GDM1 (cell line): ENCODE measurements at places on chromosomes 12 and 14.
A peak's percentile ranks its signal among the peaks of the same experiment; 100 is the strongest.

DNA sequence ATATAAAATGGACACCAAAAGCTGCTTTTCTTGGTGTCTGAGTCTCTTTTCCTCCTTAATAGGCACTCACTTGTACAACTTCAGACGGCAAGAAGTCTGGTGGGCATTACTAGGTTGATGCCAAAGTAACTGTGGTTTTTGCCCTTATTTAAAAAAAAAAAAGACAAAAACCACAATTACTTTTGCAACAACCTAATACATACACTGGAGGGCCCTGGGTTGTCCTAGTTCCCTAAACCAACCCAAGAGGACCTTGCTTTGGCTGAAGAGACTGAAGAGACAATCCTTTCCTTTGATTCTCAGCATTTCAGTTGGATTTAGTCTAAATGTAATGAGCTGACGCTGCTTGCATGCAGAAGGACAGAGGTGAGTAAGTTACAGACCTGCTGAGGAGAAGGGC, 16.2 kb upstream of the PLEKHG3 start:
- no peak for DNase-seq

DNA sequence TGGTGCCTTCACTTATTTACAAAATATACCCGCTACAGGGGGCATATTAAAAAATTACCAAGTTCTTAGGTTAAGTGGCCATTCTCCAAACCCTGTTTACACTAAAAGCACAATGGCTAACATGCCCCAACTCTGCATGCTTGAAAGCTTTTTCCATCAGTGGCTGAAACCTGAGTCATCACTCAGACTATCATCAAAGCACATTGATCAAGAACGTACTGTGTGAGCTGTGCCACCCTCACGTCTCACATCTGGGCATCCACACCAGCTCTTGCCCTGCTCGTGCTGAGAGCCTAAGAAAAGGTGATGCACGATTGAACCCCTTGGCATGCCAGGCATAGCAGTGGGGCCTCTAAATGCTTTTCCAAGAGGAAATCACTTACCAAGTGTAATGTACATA, 13.2 kb downstream of the AQP6 start:
- no peak for DNase-seq

DNA sequence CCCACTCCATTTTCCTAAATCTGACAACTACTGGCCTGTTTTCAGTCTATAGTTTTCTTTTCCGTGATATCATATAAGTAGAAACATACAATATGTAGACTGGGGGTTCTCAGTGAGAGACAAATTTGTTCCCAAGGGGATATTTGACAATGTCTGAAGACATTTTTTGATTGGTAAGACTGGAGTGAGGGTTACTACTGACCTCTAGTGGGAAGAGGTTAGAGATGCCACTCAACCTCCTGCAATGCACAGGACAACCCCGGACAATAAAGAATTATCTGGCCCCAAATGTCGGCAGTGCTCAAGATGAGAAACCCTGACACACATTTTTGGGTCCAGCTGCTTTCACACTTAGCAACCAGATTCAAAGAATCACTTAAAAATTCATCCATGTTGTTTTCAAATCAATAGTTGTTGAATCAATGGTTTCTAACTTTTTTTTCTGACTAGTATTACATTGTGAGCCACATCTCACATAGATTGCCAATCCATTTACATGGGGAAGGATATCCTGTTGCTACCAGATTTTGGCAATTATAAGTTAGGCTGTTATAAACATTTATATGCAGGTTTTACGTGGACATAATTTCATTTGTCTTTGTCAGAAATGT, 307.1 kb downstream of the RPL10L start:
- DNase-seq = peak; percentile 1

GRCh38 chr12:132582582-132583410, 27.6 kb downstream of the LRCOL1 start:
- no peak for DNase-seq

DNA sequence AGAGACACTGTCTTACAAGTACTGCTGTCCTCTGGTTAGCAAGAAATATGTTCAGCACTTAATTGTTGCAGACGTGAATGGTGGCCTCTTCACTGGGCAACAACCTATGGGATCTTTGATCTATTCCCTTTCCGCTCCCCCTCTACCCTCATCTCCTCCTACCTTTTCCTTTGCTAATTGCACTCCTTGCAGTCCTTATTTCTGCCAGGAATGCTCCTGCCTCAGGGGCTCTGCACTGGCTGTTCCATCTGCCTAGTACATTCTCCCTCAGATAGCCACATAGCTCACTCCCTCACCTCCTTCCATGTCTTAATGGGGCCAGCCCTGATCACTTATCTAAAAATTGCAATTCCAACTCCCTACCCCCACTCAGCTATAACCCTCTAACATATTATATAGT, 4.5 kb upstream of the NFYB start:
- no peak for DNase-seq

DNA sequence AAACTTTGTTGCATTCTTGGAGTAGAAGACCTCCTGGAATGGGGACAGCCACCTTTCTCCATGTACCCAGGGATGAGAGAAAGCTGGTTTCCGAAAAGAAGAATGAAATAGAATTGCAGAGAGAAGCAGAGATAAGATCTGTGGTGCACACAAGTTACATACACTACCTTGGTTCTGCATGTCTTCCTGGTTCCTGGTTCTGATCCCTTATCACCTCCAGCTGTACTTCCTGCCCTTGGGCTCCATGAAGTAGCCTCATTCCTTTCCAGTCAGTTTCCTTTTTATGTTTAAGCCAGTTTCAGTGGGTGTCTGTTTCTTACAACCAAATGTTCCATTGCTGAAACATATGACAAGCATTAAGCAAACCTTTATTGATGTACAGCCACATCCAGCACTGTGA, 69.3 kb downstream of the FBXW8 start:
- DNase-seq = peak; percentile 24

DNA sequence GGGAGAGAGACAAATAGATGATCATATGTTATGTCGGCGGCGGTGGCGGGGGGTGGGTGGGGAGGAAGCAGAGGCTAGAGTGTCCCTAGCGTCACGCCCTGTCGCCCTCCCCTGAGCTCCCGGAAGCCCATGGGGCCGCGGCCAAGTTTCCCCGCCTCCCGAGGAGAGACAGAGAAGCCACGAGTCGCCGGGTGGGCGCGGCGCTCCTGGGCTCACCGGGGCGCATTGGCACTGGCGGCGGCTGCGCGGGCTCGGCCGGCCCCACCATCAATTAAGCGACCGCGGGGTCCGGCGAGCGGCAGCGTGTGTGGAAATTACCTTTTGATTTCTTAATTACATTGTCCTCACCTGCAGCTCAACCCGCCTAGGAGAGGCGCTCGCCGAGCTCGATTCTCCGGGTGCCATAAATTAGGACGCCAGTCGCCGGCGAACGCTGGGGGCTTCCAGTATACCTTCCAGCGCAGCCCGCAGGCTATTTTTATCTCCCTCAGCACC, 119.9 kb upstream of the LHX5 start:
- DNase-seq = peak; percentile 6

- DNase-seq = no peak
Observed at GRCh38 chr12:108744021-108744897, 12.9 kb upstream of the CORO1C start.

DNA sequence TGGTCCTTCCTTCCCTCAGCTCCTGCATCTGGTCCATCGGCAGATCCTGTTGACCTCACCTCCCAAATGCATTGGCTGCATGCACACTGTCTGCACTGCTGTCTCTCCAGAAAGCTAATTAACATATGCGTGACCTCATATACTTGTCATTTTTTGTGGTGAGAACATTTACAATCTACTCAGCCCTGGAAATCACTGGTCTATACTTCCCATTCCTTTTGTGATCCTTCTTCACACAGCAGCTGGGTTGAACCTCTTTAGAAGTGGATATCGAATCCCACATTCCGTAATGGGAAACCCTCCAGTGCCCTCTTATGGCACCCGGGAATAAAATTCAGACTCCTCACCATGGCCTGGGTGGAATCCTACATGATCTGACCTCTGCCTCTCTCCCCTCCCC, 45.0 kb downstream of the SMOC1 start:
- DNase-seq = no peak

DNA sequence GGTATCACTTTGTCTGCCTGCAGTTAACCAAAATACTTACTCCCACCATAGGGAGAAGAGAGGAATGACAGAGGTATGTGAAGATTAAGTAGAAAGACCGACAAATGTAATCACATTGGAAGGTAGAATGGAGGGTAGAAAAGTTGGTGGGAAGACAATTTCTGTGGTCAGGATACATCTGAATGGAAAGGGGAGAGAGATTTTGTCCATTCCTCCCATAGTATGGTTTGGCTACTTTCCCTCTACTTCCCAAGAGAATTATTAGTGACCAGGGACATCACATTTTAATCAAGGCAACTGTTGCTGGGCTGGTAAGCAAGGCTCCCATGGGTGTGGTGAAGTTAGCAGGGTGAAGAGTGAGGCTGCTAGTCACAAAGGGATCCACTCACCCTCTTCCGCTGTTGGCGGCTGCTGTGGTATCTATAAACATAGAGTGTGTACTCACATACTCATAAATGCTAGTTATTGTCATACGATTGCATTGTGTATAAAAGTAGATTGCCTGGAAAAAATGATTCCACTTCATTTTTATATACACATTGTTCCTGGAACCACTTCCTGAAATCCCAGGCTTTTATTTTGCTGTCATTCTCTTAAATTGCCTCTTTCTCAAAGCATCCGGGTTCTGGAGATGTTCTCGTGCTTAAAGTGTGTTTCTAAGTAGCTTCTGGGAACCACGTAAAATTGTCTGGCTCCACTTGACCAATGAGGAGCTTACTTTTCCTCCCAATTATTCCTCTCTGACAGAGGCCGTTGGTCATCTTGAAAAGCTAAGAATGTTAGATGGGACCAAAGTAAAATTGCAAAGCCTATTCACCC, 413.1 kb downstream of the ZFP36L1 start:
- no peak for DNase-seq

DNA sequence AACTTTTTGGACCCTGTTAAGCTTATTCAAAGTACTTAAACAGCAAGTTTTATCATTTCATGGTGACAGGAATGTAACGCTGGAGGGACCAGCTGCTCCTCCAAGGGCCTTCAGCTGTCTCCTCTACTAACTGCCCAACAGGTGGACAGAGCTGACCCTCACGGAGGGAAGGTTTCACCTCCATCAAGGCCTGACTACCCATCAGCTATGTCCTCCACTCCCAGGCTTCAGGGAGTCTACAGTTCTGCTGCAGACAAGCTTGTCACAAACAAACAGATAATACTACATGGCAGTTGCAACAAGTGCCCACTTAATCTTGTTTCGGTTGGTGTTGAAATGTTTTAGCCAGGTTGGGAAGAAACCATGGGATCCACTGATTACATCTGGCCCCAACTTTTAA, 175.1 kb downstream of the TTC7B start:
- DNase-seq = no peak

DNA sequence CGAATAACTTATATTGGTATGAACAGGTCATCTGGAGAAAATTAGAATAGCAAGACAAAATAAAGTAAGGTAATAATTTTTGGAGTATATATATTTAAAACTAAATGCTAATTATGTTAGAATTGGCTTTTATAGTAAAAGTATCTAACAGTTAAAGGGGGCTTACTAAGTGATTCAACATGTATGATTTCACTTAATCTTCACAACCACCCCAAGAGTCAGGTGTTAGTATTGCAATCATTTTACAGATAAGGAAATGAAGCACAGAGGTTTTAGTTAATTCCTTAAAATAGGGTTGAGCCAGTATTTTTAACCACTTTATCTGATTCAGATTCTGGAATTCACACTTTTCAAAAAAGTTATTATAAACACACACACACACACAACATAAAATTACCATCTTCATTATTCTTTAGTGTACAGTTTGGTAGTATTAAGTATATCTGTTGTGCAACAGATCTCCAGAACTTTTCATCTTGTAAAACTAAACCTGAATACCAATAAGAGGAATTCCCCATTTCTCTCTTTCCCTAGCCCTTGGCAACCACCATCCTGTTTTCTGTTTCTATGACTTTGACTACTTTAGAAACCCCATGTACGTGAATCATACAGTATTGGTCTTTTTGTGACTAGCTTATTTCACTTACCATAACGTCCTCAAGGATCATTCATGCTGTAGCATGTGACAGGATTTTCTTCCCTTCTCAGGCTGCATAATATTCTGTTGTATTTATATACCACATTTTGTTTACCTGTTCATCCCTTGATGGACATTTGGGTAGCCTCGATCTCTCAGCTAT, 12.5 kb downstream of the A2M start:
- no peak for DNase-seq

GRCh38 chr14:24817212-24818057, 183.4 kb upstream of the GZMB start:
- no peak for DNase-seq

GRCh38 chr12:76757694-76758093, 6.2 kb upstream of the ZDHHC17 start:
- no peak for DNase-seq

DNA sequence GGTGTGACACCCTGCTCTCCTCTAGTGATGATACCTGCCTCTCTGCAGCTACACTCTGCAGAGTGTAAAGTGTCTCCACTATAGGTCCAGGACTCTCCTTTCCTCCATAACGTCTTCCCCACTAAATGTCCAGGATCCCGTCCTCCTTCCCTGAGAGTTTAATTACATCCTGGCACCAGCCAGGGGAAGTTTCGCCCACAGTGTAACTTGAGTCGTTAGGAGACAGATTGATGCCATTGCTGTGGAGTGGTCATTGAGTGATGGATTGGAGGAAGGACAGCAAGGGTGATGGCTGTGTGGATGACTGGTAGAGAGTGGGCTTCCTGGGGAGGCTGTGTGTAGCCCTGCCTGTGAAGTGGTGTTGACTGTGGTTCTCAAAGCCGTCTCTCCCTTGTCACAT, 84.0 kb upstream of the TMEM132D start:
- DNase-seq = no peak

DNA sequence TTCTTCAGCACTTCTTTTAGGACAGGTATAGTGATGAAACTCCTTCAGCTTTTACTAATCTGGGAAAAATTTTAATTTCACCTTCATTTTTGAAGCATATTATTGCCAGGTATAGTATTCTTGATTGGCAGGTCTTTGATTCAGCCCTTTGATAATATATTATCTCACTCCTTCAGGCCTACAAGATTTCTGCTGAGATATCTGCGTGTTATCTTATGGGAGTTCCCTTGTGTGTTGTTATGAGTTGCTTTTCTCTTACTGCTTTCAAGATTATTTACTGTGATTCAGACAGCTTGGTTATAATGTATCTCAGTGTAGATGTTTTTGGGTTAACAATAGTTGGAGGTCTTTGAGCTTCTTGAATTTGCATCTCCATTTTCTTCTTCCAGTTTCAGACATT, 87.4 kb downstream of the ATF7IP start:
- no peak for DNase-seq

- no peak for DNase-seq
Observed at GRCh38 chr12:82055391-82055790, 296.2 kb upstream of the PPFIA2 start.

- DNase-seq = no peak
Observed at GRCh38 chr12:111773801-111774551, 7.2 kb downstream of the ALDH2 start.

- DNase-seq = no peak
Observed at GRCh38 chr14:36233217-36233616, 56.7 kb upstream of the PTCSC3 start.

- no peak for DNase-seq
Observed at GRCh38 chr12:99049774-99050173, 404.7 kb downstream of the APAF1 start.
